ENCODE measurements at places on chromosomes 7 and 10.

GRCh38 chr7:2621061-2621828 lies 10.5 kb upstream of the TTYH3 start:
- DNase-seq: no peak

DNA sequence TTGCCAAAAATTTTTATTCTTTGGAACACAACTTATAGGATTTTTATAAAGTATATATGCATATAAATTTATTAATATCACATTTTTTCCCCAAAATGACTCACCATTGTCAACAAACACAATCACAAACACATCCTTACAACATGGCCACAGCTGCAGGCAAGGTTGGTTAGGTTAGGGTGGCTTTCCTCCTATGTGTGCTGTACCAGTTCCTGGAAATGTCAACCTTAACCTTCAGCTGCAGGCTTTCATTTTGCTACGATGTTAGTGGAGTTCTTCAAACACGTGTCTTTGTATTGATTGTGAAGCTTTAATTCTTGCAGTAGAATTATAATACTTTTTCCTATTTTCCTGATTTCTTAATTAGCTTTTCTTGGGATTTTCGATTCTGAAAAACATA lies 185.8 kb downstream of the PTEN start:
- DNase-seq: no peak

- DNase-seq: no peak
Observed at GRCh38 chr10:2953495-2953894, 113.9 kb upstream of the PFKP start.

DNA sequence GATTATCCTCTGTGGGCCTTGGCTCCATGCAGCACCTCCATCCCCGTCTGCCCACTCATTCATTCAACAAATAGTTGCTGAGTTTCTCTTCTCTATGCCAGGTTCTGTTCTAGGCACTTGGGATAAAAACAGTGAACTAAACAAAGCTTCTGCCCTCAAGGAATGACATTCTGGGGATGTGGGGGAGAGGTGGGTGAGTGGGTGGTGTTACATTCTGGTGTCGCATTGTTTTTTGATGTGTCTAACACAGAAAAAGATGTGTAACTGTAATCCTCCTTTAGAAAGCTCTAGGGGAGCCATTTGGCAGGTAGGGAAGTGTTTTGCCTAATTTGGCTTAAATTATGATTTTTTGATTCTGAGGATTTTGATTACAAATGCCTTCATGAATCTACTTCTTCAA lies 21.4 kb downstream of the AUTS2 start:
- DNase-seq: no peak

DNA sequence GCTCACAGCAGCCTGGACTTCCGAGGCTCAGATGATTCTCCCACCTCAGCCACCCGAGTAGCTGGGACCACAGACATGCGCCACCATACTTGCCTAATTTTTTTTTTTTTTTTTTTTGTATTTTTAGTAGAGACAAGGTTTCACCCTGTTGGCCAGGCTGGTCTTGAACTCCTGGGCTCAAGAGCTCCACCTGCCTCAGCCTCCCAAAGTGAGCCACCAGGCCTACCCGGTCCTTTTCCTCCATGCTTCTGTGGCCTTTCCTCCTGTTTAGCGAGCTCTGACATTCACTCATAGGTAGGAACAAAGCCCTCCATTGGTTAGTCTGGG lies 50.1 kb upstream of the SRPK2 start:
- DNase-seq: no peak

- DNase-seq: peak; percentile 48
Observed at GRCh38 chr10:60048091-60048501, 141.7 kb upstream of the CCDC6 start.
